ENCODE measurements at places on chromosomes 5 and 9.

- no peak for DNase-seq
These were observed 13.2 kb downstream of the MACIR start for GRCh38 chr5:103271570-103272289.

DNA sequence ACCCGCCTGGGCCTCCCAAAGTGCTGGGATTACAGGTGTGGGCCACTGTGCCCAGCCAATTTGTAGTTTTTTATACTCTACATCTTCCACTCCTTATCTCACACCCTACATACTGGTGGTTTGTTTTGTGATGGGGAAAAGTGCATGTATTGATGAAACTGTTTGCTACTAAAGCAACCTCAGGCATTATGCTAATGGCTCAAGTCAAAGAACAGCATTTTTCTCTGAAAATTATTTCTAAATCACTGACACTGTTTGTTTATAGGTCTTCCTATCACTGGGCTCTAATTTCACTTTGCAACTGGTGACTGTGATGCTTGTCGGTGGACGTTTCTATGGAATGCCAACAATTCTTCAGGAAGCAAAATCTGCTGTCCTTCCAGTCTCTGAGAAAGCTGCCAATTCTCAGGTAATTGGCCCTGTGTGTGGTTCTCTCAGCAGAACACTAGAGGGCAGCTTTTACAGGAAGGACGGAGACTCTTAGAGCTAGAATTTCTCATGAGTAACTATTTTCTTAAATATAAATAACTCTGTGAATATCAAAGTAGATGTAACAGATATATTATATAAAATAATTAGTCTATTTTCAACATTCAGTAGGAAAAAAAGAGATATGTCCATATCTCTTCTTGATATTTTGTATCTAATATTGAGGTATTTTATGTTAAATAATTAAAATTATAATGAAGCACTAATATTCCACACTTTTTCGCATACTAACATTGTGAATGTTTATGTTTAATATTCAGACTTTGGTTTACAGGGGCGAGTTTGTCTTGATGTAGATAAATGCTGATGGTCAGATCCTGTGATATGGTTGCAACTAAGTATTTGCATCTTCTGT lies 244.1 kb downstream of the ADGRV1 start:
- DNase-seq = no peak

GRCh38 chr9:19922476-19923118 lies 133.8 kb upstream of the SLC24A2 start:
- no peak for DNase-seq

DNA sequence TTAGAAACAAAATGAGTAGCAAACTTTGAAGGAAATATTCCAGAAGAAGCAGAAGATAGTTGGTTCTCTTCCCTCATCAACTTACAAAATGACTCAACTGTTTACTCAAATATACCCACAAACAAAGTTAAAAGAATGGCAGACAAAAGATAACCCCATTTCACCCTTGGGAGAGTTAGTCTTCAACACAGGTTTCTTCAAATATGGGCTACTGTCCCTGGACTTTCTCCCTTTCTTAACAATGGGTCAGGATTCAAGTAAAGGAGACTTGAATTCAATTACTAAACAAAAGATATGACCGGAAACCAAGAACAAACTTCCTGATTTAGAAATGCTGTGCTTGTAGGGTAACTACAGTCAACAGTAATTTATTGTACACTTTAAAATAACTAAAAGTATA lies 14.2 kb downstream of the RFX3 start:
- no peak for DNase-seq

DNA sequence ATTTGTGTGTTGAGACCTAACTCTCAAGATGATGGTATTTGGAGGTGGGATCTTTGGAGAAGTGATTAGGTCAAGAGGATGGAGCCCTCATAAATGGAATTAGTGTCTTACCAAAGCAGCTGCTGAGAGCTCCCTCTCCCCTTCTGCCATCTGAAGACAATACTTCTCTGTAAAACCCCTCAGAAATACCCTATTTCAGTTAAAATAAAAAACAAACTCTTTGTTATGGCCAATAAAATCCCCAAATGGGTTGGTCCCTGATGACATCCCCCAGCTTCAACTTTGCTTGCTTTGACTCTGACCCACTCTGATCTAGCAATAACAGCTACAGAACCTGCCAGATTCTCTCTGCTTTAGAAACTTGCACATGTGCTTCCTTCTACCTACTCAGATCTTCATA lies 100.9 kb downstream of the SNCAIP start:
- no peak for DNase-seq

DNA sequence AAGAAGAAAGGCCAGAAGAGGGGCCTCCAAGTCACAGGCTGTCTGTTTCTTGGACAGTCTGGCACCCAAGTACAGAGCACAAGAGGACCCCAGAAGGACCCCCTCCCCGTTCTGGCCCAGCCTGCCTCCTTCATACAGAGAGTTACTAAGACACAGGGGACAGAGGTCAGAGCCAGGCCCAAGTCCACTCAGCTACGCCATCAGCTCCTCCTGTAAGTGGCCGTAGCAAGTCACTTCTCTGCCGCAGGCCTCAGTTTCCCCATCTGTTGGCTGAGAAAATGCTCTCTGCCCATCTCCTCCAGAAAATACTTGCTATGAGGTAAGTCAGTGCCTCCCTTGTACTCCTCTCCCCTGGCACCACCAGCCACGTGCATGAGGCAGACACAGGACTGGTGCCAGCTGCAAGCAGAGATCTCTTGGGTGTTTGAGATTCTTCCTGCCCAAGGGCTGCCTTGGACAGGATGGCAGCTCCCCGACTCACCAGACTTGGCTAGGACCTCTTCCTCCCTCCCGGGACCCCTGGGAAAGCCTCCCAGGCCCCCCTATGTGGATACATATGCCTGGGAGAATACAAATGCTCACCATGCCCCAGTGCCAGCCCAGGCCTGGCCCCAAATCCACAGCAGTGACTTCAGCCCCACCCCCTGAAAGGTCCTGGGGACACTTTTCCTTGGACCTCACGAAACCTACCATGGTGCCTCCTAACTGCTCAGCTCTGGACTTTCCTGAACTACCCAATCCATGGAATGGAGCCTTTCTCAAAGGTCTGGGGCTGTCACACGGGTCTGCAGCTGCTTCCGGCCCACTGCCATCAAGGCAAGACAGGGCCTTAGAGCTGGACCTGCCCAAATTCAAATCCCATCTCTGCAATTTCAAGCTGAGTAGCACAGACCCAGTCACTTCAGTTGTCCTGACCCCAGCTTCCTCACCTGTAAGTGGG lies 5.1 kb downstream of the EEIG1 start:
- DNase-seq = no peak

GRCh38 chr5:16108418-16108817 lies 71.2 kb downstream of the MARCHF11 start:
- no peak for DNase-seq

DNA sequence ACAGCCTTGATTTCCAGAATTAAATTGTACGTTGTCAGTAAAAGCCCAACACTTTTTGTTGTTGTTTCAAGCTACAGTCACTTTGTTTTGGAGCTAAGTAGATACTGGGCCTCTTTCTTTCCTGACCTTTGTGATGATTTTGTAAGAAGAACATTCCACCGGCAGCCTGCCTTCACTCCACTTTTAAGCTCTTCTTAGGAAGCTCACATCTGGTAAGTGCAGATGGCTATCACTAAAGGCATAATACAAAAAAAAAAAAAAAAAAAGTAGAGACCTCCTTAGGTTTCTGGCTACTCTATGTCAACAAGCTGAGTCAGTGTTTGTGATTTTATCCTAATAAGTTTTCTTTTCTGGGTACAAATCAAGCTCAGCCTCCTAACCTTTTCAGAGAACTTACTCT lies 1922.1 kb upstream of the WWC1 start:
- no peak for DNase-seq
